ENCODE measurements at places on chromosomes 5 and 9.
A peak's percentile ranks its signal among the peaks of the same experiment; 100 is the strongest.

GRCh38 chr9:12774861-12775678, at the start of gene LURAP1L:
LURAP1L (plus strand) TSS chr9:12775020; CDS start chr9:12775716, 696 bp downstream.
- DNase-seq, result peak; percentile 43

DNA sequence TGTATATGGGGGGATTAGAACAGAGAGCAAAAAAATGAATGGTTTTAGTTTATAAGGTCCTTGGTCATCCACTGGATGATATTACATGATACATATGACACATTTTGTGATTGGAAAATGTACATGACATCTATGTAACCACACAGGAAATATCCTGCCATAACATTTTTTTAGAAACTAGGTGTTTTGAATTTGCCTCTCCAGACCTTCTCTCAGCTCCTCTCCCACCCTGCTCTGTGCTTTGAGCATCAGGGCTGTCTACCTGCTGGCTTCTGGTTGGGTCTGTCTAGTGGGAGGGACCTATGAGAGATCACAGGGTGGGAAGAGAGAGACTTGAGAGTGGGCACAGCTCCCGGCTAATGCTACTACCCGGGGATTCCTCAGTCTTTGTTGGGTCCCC, 24.4 kb downstream of the AKNA start:
- DNase-seq, result no peak

DNA sequence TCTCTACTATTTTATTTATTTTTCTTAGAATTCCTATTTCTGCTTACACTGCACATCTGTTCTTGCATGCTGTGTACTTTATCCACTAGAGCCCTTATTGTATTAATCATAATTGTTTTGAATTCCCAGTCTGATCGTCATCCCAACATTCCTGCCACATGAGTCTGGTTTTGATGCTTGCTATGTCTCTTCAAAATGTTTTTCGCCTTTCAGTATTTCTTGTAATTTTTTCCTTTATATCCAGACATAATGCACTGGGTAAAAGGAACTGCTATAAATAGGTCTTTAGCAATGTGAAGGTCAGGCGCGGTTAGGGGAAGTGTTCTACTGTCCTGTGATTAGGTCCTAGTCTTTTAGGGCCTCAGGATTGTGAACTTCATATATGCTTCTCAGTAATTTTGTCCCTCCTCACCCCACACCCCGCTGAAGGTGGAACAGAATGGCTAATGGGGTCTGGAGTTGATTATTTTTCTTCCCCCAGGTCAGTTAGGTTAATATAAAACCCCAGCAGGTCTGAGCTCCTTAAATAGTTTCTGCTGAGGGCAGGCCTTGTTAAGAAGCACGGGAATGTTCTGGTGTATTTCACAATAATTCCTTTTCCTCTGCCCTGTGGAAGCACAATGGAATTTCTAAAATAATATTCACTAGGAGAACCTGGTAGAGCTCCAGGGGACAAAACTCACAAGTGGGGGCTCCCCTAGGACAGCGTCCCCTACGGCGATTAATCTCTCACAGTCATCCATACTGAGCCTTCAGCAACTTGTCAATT, 146.6 kb upstream of the TUT7 start:
- peak; percentile 87 for DNase-seq

DNA sequence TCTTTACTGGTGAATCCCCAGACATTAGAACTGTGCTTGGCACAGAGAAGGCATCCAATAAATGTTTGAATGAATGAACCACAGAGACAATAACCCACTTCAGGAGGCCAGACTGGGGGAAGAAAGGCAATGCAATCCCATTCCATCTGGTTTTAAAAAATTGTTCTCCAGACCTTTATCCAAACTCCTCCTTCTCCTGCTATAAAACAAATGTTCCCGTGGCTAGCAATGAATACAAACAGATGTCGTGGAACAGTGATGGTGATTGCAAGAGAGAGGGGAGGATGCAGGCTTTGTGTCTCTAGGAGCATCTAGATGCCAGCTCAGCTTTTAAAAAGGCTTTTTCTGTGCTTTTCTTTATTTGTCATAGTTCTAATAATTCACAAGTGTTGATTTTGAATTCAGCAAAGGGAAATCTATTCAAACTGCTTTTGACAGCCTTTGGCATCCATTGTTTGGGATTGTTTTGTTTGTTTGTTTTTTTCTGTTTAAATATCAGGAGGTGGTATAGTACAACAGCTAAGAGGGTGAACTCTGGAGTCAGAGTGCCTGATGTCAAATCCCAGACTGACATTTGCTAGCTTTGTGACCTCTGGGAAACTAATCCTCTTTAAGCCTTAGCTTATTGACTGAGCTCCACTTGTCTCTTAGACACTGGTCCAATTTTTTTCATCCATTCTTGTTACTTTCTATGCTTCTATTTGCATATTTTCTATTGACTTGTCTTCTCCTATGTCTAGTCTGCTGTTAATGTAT, 59.1 kb downstream of the TNFSF15 start:
- no peak for DNase-seq

DNA sequence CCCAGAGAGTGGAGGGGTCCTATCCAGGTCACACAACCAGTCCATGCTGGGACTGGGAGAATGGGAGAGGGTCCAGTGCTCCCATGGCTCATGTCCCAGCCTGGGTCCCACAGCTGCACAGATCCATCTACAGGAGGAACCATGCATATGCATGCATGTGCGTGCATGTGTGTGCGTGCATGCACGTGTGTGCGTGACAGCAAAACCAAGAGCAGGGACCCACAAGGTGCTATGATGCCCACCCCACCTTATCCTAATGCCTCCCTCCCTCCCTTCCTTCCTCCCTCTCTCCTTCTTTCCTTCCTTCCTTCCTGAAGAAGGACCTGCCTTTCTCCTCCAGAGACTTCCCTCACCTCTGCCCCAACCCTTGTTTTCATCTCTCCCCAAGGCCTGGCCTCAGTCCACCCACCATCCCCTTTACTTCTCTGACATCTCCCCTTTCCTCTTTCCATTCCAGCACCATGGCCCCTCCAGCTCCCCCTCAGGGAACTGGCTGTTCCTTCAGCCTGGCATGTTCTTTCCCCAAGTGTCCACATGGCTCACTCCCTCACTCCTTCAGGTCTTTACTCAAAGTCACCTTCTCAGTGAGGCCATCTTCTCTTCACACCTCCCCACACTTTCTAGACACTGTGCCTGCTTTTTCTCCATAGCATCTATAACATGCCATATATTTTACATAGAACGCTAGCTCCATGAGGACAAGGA, 21.8 kb downstream of the AQP7 start:
- DNase-seq, result no peak

Measured in non-pigmented ciliary epithelial cell (primary cell).